ENCODE measurements at places on chromosomes 2 and 18. TPM values are rescaled to one million over a fixed set of nuclear protein-coding genes. Genes with fewer than 3 reads are reported as not detected.

Gene IGFBP5
- total RNA-seq: 0.16 TPM

Gene ASPRV1
- 0.38 TPM for total RNA-seq

Gene SKOR2
- total RNA-seq: not detected

Gene RIT2
- not detected for total RNA-seq

Gene LDLRAD4
- total RNA-seq: 2.8 TPM

Gene TEX261
- total RNA-seq: 79.7 TPM

Gene ARL4C
- 45.7 TPM for total RNA-seq

Gene CD8B
- not detected for total RNA-seq

Gene HOXD3
- 0.11 TPM for total RNA-seq

Gene RAB27B
- total RNA-seq: 13.1 TPM

Gene GCC2
- 14.7 TPM for total RNA-seq

Gene ITPRIPL1
- total RNA-seq: not detected

Gene SERPINB10
- total RNA-seq: not detected

Gene CABYR
- total RNA-seq: 19.7 TPM

Gene GNLY
- not detected for total RNA-seq

Gene HOXD10
- 4.8 TPM for total RNA-seq

Gene MAP3K19
- not detected for total RNA-seq

Gene SH2D6
- total RNA-seq: 0.96 TPM

Gene EGR4
- total RNA-seq: 0.19 TPM

Gene GKN2
- 2.4 TPM for total RNA-seq

Gene FOXI3
- total RNA-seq: 0.06 TPM

Gene LAPTM4A
- total RNA-seq: 245 TPM

Gene THAP4
- total RNA-seq: 73.7 TPM

Gene TXNDC2
- total RNA-seq: 0.06 TPM

Gene TWIST2
- total RNA-seq: 8.5 TPM

Gene ANKRD36B
- 5.0 TPM for total RNA-seq

Gene ICA1L
- total RNA-seq: 1.3 TPM

Gene CRYGC
- total RNA-seq: not detected

Gene DHRS9
- total RNA-seq: 3.3 TPM

Gene TTR
- total RNA-seq: 0.42 TPM

Gene RHBDD1
- total RNA-seq: 8.7 TPM

Gene EPAS1
- 101 TPM for total RNA-seq

Gene MROH2A
- 0.23 TPM for total RNA-seq

Gene SH3RF3
- total RNA-seq: 0.68 TPM

Gene ANKRD62
- total RNA-seq: not detected

Gene DSG1
- not detected for total RNA-seq

Gene TMEM163
- 0.10 TPM for total RNA-seq

Gene INHBB
- total RNA-seq: 23.1 TPM

Gene FNDC4
- 4.5 TPM for total RNA-seq
